Activated CD4-positive, alpha-beta T cell treated with anti-CD3 and anti-CD28 coated beads, Interleukin-2, amount 10 ng/mL, durations not matched to agents 7 days and 5 days (primary cell): ENCODE measurements at places on chromosomes 1 and 21.

- DNase-seq = no peak
Measured at GRCh38 chr1:214414691-214415090, 133.7 kb downstream of the SMYD2 start.

GRCh38 chr1:47694011-47694890 lies 256.4 kb downstream of the FOXD2 start:
- no peak for DNase-seq

DNA sequence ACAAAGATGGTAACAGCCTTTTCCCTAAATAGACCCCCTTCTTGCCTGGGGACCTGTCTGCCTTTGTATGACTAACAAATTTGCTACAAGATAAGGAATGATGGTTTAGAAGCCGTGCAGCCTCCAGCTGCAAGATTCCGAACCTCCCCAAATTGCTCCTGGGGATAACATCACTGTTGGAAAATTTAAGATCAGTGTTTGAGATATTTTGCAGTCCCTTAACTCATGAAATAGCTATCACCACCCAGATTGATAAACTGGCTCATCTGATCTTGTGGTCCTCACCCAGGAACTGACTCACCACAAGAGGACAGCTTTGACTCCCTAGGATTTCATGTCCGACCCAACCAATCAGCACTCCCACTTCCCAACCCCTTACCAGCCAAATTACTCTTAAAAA lies 254.7 kb downstream of the USH2A start:
- no peak for DNase-seq

DNA sequence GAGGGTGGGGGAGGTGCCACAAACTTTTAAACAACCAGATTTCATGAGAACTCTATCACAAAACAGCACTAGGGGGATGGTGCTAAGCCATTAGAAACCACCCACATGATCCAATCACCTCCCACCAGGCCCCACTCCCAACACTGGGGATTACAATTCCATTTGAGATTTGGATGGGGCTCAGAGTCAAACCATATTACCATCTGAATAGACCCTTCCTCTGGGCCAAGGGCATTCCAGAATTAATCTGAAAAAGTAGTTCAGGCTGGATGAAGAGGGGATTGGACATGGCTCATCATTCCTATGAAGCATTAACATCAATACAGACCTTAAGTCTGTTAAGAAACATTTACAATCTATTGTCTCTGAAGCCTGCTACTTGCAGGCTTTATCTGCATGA lies 149.9 kb upstream of the DNAH14 start:
- DNase-seq = no peak

DNA sequence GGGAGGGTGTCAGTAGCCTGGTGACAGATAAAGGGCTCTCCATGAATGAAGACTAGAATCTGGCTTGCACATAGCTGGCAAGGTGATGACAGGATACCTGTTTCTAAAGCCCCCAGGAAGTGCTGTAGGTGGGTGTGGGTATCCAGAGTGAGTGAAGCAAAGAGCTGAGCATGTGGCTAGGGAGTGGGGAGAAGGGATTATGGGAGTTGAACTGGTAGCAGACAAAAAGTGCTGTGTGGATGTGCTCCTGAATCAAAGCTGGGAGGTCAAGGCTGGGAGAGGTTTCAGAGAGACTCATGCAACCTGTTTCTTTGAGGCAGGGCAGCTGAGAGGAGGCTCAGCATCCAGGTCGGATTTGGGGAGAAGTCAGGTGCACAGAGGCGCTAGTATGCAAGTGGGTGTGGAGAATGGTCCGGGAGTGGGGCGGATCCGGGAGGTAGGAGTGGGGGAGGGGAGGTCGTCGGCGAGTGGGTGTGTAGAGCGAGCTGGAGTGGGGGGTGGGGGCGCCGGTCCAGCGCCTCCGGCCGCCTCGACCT lies 600 bp downstream of the ASTN1 start:
- no peak for DNase-seq

GRCh38 chr1:40653851-40654537 lies 11.5 kb downstream of the RIMS3 start:
- DNase-seq = no peak
